ENCODE measurements at places on chromosomes 11 and 22.

DNA sequence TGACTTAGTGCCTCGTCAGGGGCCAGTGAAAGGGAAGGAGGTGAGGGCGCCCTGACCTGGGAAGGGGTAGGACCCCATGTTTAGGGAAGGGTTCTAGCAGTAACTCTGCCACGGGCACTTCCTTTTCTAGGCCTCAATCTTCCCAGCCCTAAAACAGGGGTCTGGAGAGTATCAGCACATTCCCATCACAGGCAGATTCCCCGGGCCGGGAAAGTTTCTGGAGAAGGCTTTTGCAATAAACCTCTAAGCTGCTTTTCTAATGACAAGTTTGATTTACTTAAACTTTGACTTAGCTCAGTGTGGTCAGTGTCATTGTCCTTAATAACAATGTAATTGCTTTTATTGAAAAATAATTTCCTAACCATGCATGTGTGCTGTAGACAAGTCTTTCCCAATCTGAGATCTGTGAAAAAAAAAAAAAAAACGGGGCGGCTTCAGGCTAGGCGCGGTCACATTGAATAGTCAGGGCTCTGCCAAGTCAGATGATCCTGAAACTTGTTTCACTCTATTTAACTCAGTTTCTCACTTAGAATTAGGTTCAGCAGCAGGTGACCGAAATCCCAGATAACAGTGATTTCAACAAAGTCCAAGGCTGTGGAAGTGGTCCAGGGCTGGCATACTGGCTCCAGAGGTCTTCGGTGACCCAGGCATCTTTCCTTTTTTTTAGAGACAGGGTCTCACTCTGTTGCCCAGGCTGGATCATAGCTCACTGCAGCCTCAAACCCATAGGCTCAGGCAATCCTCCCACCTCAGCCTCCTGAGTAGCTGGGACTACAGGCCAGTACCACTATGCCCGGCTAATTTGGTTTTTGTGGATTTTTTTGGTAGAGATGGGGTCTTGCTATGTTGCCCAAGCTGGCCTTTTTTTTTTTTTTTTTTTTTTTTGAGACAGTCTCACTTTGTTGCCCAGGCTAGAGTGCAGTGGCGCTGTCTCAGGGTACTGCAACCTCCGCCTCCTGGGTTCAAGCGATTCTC, 19.5 kb upstream of the TAB1 start:
- DNase-seq = no peak

DNA sequence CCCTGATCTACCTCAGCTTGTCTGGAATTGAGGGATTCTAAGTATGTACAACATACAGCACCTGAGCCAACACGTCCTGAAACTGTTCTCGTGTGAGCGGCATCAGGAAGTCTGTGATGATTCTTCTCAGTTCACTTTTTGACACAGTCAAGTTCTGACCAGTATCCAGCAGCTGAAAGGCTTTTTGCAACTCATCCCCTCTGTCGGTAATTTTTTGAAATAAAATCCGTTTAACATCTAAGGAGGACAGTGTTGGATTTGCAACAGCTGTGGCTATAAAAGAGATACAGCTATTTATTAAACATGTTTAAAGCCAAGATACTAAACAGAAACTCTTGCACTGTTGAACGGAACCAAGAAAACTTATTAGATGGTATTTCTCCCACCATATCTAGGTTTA, 39.3 kb downstream of the EFCAB6 start:
- DNase-seq = no peak

- DNase-seq = no peak
Observed at GRCh38 chr11:95095858-95096587, 6.4 kb downstream of the ENDOD1 start.

GRCh38 chr11:1852877-1853276, at the start of gene LSP1:
LSP1 (plus strand) TSS chr11:1853084; CDS start chr11:1853145, 61 bp downstream.
- DNase-seq = peak; percentile 66

DNA sequence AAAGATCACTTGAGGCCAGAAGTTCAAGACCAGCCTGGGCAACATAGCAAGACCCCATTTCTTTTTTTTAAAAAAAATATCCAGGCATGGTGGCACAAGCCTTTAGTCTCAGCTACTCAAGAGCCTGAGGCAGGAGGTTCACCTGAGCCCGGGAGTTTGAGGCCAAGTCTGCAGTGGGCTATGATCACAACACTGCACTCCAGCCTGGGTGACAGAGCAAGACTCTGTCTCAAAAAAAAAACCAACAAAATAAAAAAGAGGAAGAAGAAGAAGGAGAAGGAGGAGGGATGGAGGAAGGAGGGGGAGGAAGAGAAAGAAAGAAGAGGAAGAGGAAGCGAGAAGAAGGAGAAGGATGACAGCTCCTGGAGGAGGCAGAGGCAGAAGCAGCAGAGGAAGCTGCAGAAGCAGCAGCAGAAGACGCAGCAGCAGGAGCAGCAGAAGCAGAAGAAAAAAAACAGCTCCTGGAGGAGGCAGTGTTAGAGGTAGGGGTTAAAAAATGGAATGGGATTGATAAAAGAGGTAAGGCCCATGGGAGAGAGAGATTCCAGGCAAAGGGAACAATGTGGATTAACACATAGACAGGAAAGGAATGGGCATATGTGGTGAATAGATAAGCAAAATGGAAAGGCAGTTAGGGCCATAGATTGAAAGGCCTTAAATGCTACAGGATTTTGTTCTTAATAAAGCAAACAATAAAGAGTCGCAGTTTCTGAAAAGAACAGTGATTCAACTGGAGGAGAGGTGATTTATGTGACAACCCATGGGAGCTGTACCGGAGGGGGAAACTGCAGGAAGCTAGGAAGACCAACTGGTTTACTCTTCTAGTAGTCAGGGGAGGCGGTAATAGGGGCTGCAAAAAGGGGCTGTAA, 10.9 kb downstream of the PRCP start:
- no peak for DNase-seq

GRCh38 chr11:122439866-122440810, 215.4 kb upstream of the UBASH3B start:
- no peak for DNase-seq

DNA sequence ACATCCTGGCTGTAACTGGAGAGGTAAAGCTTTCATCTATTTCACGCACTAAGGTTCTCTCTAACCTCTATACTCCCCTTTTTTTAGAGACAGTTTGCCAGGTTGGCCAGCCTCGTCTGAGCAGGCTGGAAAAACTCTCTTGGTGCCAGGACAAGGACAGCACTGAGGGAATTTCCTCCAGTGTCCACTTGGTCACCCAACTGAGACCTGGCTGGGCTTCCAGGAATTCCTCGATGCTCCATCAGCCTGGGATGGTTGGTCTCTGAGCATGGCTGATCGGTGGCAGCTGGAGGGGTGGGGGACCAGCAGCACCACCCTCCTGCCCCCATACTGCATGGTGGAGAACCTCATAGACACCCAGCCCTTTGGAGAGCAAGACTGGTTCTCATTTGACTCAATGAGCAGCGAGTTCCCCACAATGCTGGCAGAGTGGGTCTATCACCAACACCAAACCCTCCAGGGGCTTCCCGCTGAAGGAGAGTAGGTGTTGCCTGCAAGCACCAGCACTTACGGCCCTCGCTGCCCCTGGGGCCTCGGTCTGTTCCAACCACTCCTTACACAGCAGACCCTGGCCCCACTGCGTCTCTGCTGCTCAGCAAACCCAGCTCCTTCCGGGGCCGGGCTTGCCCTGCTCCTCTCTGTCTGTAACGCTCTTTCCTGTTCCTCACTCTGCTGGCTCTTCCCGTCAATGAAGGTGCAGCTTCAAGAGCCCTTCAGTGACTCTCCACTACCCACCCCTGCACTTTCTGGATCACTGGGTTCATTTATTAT, 122.2 kb downstream of the ST3GAL4 start:
- DNase-seq = no peak

GRCh38 chr11:72704028-72704782, 30.0 kb upstream of the PDE2A start:
- no peak for DNase-seq

DNA sequence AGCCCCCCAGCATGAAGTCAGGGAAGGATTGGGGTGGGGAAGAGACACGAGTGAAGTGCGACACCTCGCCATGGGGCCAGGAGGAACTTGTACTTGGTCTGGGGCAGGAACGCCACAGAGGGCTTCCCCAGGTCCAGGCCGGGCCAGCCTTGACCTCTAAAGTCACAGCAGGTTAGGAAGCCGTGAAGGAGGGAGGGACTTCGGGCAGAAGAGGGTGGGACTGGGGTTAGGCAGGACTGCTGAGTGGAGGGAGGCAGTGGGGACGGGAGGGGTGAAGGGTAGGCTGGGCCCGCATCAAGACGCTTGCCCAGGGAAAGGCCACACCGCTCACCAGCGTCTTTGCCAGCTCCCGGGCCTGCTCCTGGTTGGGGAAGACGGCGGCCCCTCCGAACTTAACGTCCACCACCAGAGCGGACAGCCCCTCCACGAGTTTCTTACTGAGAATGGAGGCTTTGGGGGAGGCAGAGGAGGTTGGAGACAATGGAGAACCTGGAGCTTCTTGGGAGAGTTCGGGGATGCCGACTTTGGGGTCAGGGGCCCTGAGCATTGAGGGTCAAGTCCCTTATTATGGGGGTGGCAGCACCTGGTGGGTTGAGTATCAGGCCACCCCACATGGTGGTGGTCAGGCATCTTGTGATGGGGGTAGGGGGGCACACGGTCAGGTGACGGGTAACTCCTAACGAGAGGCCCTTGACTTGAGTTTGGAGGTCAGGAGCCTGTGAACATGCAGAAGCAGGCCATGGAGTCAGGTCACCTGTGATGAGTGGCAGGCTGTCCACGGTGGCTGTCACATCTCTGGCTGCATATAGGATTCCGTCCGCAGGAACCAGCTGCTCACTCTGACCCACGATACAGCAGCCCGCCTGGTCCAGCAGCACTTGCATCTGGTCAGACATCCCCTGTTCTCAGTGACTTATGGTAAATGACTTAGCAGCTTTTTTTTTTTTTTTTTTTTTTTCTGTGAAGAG, 1.7 kb upstream of the SCO2 start:
- DNase-seq = no peak

- peak; percentile 39 for DNase-seq
Observed at GRCh38 chr22:46763051-46763705, 728 bp downstream of the TBC1D22A start.
